HFFc6 (cell line): ENCODE measurements at places on chromosomes 13 and 19. TPM values are rescaled to one million over a fixed set of nuclear protein-coding genes. Genes with fewer than 3 reads are reported as not detected.

The EIF3K gene
- 232 and 241 TPM in 2 replicates for total RNA-seq

DNA sequence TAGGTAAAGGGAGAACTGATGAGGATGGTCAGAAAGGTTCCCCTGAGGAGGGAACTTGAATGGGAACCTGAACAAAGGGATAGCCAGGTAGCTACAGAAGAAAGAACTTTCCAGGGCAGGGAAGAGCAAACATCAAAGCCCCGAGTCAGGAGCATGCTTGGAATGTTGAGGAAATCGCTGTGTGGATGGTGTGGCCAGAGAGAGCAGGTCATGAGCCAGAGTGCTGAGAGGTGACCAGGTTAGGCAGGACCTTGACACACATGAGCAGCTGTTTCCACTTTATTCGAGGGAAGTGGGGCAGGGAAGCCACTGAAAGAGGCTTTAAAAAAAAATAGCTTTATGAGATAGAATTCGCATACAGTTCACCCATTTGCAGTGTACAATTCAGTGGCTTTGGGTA is 4.4 kb downstream of the RAB8A start:
- H3K27me3 ChIP-seq = peaks cover 1% of the 10 kb centered on the region; the same call in 1 of the 2 replicates
- H3K4me3 ChIP-seq = no peak overlapping the region
- no peaks in the 10 kb centered on the region for H3K36me3 ChIP-seq
- H3K27ac ChIP-seq = no peak overlapping the region
- peaks cover 29% of the 10 kb centered on the region for H3K4me1 ChIP-seq

- H3K4me1 ChIP-seq = peaks cover 57% of the 10 kb centered on the region
- no peaks in the 10 kb centered on the region; the same call in 1 of the 2 replicates for H3K27me3 ChIP-seq
- H3K4me3 ChIP-seq = no peak overlapping the region
These were observed 161.6 kb downstream of the FLT1 start for GRCh38 chr13:28333204-28333881.

DNA sequence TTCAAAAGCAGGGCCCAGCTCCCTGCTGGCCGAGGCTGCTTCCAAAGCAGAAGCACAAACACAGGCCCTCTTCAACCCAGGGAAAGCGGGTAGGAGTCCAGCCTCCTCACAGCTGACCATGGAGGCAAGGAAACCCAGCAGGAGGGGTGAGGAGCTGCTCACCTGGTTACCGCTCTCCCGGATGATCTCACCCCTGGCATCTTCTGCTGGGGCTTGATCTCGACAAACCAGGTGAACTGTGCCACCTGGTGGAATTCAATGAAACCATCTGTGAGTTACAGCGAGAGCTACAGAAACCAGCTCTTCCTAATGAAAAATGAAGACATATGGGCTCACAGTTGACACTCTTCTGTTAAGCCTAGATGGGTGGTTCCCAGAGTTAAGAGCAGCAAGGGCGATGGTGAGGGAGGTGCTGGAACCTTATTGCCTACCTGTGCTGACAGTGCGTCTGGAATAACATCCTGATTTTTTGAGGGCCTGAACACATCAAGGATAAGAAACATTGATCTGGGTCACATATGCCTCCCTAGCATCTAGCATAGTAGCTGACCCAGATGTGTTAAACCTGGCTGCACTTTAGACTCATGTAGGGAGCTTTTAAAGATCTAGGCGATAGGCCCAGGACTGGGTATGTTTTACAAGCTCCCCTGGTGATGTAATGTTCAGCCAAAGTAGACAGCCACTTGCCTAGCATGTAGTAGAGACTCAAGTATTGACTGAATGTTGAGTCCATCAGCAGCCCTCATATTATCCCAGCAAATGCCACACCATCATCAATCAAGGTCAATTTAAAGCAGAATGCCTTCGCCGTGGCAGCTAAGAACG is 6.1 kb downstream of the DHRS12 start:
- DNase-seq = peak; percentile 35
- H3K27me3 ChIP-seq = peaks cover 13% of the 10 kb centered on the region
- H3K36me3 ChIP-seq = 0 out of 2 replicates have a peak, but pooled peaks cover 2% of the 10 kb centered on the region
- H3K27ac ChIP-seq = no peak overlapping the region

GRCh38 chr13:31962731-31963370 is 68.7 kb upstream of the FRY start:
- no peak overlapping the region for H3K4me3 ChIP-seq
- no peaks in the 10 kb centered on the region; the same call in 1 of the 2 replicates for H3K27me3 ChIP-seq
- H3K27ac ChIP-seq = no peak overlapping the region
- DNase-seq = no peak

DNA sequence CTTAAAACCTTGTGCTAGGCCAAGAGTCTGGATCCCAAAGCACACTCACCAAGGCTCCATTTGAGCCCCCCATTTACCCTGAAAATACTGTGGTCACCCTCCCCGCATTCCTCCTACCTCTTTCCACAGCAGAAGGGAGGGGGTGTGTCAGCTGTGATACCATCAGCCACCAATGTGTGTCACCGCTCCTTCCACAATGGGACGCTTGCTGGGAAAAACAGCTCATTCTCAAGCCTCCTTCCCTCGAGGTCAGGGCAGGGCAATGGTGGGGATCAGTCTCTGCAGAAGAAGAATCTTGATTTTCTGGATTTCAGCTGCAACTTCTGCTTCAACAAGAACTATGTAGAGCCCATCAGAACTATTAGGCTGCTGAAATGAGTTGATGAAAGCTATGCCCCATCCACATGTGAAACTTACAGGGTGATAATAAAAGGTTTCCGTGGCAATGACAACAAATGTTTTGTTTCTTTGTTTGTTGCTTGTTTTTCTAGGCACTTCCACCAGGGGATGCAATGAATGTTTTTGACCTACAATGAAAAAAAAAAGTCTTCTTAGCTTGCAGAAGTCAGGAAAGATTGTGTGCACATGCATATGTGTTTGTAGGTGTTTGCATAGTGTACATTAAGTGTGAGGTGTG is 26.4 kb upstream of the ZNF507 start:
- no peaks in the 10 kb centered on the region for H3K36me3 ChIP-seq
- H3K4me3 ChIP-seq = no peak overlapping the region
- H3K4me1 ChIP-seq = no peaks in the 10 kb centered on the region
- peaks cover 26% of the 10 kb centered on the region for H3K27me3 ChIP-seq
- no peak overlapping the region for H3K27ac ChIP-seq
